Activated T-cell treated with anti-CD3 and anti-CD28 coated beads, Interleukin-2, amount 50 U/mL, for 72 hours (primary cell): ENCODE measurements at places on chromosomes 6 and 20. TPM values are rescaled to one million over a fixed set of nuclear protein-coding genes. Genes with fewer than 3 reads are reported as not detected.
A peak's percentile ranks its signal among the peaks of the same experiment; 100 is the strongest.

HNF4A gene
- not detected for total RNA-seq

GSTA3 gene
- not detected for total RNA-seq

SNRNP48 gene
- total RNA-seq = 23.8 TPM

DNA sequence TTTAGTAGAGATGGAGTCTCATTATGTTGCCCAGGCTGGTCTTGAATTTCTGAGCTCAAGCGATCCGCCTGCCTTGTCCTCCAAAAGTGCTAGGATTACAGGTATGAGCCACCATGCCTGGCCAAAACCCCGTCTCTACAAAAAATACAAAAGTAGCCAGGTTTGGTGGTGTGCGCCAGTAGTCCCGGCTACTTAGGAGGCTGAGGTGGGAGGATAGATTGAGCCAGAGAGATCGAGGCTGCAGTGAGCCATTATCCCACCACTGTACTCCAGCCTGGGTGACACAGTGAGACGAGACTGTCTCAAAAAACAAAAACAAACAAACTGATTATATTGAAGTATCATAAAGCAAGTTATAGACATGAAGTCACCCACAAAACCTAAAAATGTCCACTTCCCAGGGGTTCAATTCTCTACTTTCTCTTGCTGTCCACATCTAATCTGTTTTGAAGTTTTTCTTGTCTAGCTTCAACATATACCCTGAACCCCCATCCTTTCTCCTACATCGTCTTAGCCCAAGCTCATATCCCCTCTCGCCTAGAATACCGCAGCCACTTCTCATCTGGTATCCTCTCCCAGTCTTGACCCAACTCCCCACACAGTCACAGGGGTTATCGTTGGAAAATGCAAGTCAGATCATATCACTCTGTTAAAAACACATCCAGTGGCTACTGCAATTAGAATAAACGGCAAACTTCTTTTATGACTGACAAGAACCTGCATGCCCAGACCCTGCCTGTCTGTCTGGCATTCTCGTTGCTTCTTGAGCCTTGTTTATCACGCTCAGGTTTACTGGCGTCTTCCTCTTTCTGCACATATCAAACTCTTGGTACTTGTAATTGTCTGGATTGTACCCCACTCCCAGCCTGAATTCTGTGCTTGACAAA lies 20.1 kb upstream of the NCOA3 start:
- DNase-seq = no peak

CCN2 gene
- total RNA-seq = not detected

NRSN1 gene
- not detected for total RNA-seq

- no peak for DNase-seq
These were observed 143.8 kb downstream of the ERMARD start for GRCh38 chr6:169895000-169895759.

- DNase-seq = no peak
These were observed 18.5 kb downstream of the PLCB1 start for GRCh38 chr20:8150591-8150990.

DNA sequence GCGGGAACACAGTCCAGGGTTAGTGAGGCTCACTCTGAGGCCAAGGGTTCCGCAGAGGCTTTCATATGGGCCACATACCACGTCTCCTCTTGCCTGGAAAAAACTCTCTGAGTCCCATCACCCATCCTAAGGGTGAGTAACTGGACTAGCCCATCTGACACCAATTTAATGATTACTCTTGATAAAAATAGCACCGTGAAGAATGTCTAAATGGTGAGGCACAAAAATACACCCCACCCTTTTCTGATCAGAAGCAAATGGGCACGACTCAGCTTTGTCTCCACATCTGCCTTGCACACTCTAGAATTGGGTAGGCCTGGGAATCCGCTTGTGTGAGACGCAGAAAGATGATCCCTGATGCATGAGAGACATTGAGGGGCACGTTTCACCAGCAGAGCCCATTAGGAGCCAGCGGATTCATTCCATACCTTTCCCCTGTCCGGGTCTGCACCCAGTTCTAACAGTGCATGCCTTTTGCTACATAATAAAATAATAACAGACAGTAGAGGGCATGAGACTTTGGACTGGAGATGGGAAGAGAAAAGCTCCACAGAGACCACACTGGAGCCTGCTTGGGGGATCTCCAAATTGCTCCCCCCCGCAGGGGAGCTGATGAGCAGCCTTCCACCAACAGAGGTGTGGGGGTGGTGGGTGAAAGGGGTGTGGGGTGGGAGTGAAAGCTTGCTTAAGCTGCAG lies 110.0 kb upstream of the KCNK16 start:
- no peak for DNase-seq

KCNS1 gene
- 0.23 TPM for total RNA-seq

DNA sequence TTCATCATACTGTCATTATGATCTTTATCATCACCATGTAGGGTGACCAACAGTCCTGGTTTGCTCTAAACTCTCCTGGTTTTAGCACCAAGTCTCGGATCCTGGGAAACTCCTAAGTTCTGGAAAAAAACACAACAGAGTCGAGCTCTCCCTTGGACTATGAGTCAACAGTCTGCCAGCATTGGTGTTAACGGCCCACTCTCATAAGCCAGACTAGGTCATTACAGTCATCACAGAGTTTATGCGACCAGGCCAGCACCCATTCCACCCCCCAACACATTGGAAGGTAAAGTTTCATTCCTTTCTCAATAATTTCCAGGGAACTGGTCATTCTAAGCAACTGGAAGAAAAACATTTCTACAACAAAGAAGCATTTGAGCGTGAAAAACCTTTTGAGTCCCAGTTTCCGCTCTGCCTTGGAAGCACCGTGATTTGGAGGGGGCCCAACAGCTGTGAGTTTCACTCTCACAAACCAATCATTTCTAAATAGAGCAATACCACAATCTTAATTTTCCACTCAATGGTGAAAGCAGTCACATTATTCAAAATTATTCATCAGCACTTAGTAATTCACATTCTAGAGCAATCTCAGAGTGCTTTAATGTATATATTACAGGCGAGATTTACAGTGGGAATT lies 445.0 kb downstream of the CDH26 start:
- no peak for DNase-seq

DNA sequence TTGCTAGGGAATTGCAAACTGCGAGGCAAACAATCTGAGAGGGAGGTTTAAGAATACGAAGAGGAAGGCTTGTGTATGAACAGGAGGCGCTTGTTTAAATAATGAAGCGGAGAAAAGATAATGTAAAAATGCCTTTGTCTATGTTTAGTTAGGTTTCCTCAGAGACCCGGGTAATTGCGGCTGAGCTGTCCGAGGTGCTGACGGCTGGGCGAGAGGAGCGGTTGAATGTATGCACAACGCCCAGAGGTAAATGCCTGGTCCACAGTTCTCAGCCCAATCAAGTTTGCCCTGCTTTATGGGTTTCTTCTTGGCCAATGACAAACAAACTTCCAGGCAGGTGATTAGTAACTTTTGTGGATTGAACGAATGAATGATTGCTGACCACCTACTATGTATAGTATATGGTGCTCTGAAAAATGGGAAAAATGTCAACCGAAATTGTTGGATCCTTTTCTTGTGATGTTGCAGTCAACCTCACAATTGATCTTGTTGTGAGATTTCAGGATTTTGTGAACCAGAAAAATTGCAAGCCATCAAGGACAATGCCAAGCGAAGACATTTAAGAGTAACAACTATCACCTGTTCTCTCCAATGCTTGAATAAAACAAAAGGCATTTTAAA lies 38.3 kb upstream of the SLC32A1 start:
- DNase-seq = peak; percentile 33

FLRT3 gene
- not detected for total RNA-seq

DNA sequence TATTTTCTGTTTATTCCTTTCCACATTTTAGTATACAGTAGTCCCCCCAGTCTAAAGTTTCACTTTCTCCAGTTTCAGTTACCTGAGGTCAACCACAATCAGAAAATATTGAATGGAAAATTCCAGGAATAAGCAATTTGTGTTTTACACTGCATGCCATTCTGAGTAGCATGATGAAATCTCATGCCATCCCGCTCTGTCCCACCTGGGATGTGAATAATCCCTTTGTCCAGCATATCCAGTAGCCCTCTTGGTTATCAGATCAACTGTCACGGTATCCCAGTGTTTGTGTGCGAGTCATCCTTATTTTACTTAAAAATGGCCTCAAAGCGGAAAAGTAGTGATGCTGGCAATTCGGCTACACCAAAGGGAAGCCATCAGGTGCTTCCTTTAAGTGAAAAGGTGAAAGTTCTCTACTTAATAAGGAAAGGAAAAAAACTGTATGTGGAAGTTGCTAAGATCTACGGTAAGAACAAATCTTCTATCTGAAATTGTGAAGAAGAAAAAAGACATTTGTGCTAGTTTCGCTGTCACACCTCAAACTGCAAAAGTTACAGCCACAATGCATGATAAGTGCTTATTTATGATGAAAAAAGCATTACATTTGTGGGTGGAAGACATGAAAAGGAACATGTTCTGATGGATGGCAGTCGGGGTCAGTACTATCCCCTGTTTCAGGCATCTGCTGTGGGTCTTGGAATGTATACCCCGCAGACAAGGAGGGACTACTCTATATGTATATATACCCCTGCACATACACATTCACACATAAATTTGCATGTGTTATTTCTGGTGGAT lies 11.3 kb downstream of the NOX3 start:
- DNase-seq = no peak

DNA sequence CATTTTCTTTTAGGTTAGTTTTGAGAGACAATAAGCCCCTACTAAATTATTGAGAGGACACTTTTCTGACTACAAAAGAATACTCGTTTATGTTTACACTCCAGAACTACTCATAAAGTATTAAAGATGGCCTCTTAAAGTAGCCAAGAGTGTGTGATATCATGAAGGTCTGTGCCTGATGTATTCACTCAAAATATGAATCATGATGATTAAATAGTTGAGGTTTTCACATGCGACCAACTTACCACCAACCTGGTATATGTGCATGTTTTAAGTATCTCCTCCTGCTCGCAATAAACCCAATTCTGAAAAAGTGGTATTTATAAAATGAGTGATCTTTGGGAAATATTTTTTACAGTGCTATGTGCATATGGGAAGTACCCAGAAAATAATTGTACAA lies 43.9 kb downstream of the IL20RA start:
- no peak for DNase-seq

DNA sequence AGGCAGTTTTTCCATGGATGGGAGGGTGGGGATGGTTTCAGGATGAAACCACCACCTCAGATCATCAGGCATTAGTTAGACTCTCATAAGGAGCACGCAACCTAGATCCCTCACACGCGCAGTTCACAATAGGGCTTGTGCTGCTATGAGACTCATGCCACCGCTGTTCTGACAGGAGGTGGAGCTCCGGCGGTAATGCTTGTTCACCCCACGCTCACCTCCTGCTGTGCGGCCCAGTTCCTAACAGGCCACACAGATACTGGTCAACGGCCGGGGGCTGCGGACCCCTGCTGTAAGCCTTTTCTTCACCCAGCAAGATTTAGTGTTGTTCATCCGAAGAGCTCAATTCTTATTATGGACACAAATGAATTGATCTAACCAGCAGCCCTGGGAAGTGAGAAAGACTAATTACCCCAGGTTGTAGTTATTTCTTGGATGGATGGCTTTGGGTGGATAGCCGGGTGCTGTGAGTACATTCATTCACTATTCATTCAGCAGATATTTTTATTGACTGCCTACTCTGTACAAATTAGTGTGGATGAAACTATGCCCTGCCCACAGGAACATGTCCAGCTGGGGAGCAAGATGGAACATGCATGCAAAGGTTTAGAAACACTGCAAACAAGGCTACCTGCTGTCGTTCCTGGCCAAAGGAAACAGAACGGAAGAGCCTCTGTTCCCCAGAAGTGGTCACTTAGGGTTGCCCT lies 57.2 kb downstream of the RIOK1 start:
- DNase-seq = no peak

BPIFB2 gene
- not detected for total RNA-seq

TGM2 gene
- total RNA-seq = 0.23 TPM

SLC17A3 gene
- 2.5 TPM for total RNA-seq
